Activated CD4-positive, alpha-beta T cell treated with anti-CD3 and anti-CD28 coated beads, Interleukin-2, amount 10 ng/mL, durations not matched to agents 7 days and 5 days (primary cell): ENCODE measurements at places on chromosomes 1 and 21. TPM values are rescaled to one million over a fixed set of nuclear protein-coding genes. Genes with fewer than 3 reads are reported as not detected.

Gene NBPF1
- 7.7 TPM for total RNA-seq

GRCh38 chr21:43372663-43373361 is 54.1 kb downstream of the SIK1 start:
- no peak overlapping the region for H3K4me3 ChIP-seq
- DNase-seq: no peak
- H3K4me1 ChIP-seq: no peaks in the 10 kb centered on the region
- H3K27me3 ChIP-seq: no peaks in the 10 kb centered on the region

DNA sequence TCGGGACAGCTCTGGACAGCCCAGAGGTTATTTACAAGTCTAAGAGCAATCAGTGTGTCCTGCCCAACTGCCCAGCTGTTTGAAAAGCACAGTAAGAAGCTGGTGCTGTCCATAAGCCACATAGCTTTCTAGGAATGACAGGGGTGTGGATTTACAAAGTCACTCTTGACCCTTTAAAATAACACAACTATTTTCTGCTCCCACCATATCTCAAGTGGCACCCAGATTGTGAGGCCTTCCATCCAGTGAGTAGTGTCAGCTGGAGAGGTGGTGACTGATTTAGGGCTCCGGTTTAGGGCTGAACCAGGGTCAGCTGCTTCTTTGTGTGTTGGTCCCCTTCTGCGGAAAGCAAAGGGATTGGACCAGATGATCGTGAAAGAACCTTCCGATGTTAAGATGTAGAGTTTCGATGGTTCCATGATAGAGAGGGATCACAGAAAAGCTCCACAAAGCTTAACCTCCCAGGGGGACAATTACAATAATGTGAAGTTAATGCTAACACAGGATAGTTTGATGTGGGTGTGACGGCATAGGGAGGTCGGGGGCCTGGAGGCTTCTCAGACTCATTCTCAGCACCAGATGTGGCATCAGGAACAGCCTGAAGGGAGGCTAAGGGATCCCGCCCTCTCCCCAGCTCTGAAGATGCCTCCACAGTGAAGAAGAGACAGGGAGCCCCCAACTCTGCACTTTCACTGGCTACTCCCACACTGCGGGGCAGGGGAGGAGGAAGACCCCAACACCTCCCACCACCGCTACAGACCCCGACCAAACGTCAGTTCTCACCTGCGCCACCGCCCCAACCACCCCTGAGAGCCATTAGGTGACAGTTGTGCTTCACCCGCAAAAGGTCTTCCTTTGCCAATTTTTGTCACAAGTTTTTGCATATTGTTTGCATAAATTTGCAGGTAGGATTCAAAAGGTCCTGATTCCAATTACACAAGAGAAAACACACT is 40.6 kb downstream of the LRRC3 start:
- H3K4me3 ChIP-seq: no peak overlapping the region
- DNase-seq: no peak
- peaks cover 2% of the 10 kb centered on the region for H3K4me1 ChIP-seq

- H3K4me3 ChIP-seq: no peak overlapping the region
- peaks cover 4% of the 10 kb centered on the region for H3K4me1 ChIP-seq
- H3K36me3 ChIP-seq: no peaks in the 10 kb centered on the region
- H3K27ac ChIP-seq: no peak overlapping the region
- H3K27me3 ChIP-seq: no peaks in the 10 kb centered on the region
- no peak for DNase-seq
Measured at GRCh38 chr1:51541313-51542050, 22.4 kb upstream of the EPS15 start.

DNA sequence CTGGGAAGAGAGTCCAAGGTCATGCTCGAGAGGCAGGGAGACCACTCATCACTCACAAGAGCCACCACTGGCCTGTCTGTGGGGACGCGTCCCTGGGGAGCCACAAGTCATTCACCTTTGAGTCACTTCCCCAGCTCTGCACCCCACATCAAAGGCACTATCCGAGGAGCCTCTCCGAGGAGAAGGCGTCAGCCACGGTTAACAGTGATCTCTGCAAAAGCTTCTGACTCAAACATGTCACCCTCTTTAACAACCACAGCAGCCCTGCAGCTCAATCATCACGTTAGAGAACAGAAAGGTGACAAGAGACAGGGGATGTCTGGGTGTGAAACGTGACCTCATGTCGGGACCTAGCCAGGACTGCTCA is 9.0 kb downstream of the LRRC47 start:
- peak overlapping the region; percentile 19 for H3K27ac ChIP-seq
- DNase-seq: no peak
- no peak overlapping the region for H3K4me3 ChIP-seq
- H3K36me3 ChIP-seq: peaks cover 23% of the 10 kb centered on the region

Gene KLHDC9
- total RNA-seq: not detected

DNA sequence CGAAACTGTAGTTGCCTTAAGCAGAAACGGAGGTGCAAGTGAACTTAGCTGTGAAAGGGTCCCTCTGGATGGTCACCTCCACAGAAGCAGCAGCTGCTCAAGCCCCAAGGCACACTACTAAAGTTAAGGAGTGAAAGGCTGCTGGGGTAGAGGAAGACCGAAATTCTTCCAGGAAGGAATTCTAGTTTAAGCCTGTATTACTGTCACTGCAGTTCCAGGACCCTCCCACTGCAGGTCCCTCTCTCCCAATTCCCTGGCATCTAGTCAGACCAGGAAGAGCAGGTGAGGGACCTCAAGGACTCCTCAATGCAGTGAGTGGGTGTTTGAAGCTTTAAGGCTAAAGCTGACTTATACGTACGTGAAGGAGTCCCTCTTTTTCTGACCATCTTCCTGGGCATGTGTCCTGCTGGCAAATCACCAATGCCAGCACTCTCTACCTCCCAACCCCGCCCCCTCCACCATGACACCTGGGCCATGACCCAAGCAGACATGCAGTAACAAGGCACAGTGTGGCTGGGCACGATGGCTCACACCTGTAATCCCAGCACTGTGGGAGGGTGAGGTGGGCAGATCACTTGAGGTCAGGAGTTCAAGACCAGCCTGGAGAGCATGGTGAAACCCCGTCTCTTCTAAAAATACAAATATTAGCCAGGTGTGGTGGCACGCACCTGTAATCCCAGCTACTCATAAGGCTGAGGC is 57.2 kb downstream of the TGFBR3 start:
- no peak overlapping the region for H3K4me3 ChIP-seq
- DNase-seq: no peak
- no peaks in the 10 kb centered on the region for H3K27me3 ChIP-seq
- no peak overlapping the region for H3K27ac ChIP-seq
- H3K36me3 ChIP-seq: peaks cover 3% of the 10 kb centered on the region

Gene OLIG2
- total RNA-seq: not detected

- H3K4me3 ChIP-seq: peak overlapping the region; percentile 54
- peak overlapping the region; percentile 91 for H3K27ac ChIP-seq
- no peak for DNase-seq
- no peaks in the 10 kb centered on the region for H3K27me3 ChIP-seq
- H3K36me3 ChIP-seq: peaks cover 83% of the 10 kb centered on the region
Measured at GRCh38 chr1:206575894-206576737, 36.1 kb downstream of the EIF2D start.

DNA sequence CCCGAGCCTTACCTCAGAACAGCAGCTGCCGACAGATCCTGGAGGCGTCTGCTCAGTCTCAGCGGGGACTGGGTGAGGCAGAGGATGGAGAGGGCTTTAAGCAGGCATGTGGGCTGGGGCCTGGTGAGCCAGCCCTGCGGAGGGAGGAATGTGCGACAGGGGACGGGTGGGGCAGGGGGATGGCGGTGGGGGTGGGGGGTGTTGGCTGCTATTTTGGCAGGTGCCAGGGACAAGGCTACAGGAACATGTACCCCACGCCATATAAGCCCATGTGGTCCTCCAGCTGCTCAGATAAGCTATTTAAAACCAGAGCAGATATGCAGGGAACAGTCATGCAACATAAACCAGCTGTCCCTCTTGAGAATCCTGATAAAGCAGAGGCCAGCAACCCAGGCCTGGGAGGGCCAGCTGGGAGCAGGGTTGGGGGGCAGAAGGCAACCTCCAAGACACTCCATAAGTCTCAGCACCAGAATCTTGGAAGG is at the start of gene TNNT2:
Gene TNNT2 (minus strand): TSS at position 70 of the 482 bp plus-strand sequence. CDS start 4,426 bp downstream, outside the sequence.
- DNase-seq: no peak
- no peaks in the 10 kb centered on the region for H3K36me3 ChIP-seq
- no peak within 1 kb of the TSS for H3K4me3 ChIP-seq
- no peaks in the 10 kb centered on the region for H3K4me1 ChIP-seq

GRCh38 chr1:169099561-169099960 is 6.9 kb upstream of the ATP1B1 start:
- no peak overlapping the region for H3K27ac ChIP-seq
- no peaks in the 10 kb centered on the region for H3K36me3 ChIP-seq
- H3K4me1 ChIP-seq: no peaks in the 10 kb centered on the region
- no peak for DNase-seq
- H3K4me3 ChIP-seq: no peak overlapping the region
- H3K27me3 ChIP-seq: peaks cover 8% of the 10 kb centered on the region

DNA sequence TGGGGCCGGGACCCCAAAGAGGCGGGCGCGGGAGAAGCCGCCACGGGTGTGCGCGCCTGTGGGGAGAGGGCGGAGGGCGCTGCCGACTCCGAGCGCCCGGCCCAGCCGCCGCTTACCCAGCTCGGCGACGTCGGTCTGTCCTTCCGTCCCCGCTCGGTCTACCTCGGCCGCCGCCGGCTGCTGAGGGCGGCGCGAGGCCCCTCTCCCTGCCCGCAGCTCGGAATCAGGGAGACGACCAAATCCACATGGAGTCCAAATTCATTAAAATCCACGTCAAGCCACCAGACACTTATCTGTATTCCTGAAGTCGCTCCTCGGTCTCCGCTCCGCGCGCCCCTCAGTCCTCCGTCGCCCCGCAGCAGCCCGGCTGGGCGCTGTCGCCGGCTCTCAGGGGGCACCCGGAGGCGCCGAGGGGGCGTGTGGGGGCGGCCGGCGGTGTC is 637 bp downstream of the PLXNA2 start:
- H3K4me1 ChIP-seq: peaks cover 14% of the 10 kb centered on the region
- H3K27ac ChIP-seq: no peak overlapping the region
- DNase-seq: no peak
- H3K36me3 ChIP-seq: no peaks in the 10 kb centered on the region

GRCh38 chr1:236078993-236079392 is 14.1 kb upstream of the NID1 start:
- H3K4me1 ChIP-seq: peaks cover 2% of the 10 kb centered on the region
- H3K4me3 ChIP-seq: no peak overlapping the region
- peaks cover 6% of the 10 kb centered on the region for H3K27me3 ChIP-seq
- no peak for DNase-seq
- no peaks in the 10 kb centered on the region for H3K36me3 ChIP-seq

Gene ZC3H11A
- 83.6 TPM for total RNA-seq

DNA sequence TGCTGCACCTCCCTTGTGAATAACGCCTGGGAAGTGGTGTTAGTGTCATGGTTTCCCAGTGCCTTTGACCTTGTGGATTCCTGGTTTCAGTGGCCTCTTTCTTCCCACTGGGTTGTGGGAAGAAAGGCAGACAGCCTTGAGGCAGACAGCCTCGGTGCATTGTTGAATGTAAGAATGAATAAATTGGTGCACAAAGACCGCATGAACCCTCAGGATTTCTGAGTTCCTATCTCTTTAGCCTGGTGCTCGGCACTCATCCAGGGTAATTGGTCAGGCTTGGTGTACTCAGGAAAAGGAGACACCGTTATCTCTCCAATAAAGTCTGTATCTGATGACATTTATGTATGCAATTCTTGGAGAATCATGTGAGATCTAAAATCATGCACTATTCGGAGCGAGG is 5.1 kb downstream of the ZNF362 start:
- H3K4me3 ChIP-seq: no peak overlapping the region
- no peak overlapping the region for H3K27ac ChIP-seq
- no peaks in the 10 kb centered on the region for H3K27me3 ChIP-seq
- peaks cover 7% of the 10 kb centered on the region for H3K36me3 ChIP-seq
- DNase-seq: no peak
- peaks cover 27% of the 10 kb centered on the region for H3K4me1 ChIP-seq

- H3K36me3 ChIP-seq: peaks cover 39% of the 10 kb centered on the region
- no peaks in the 10 kb centered on the region for H3K27me3 ChIP-seq
- H3K4me3 ChIP-seq: no peak overlapping the region
- DNase-seq: no peak
- no peak overlapping the region for H3K27ac ChIP-seq
- H3K4me1 ChIP-seq: peaks cover 20% of the 10 kb centered on the region
Measured at GRCh38 chr1:8419861-8420260, 101.9 kb downstream of the SLC45A1 start.

GRCh38 chr1:78468521-78468920 is 22.3 kb upstream of the PTGFR start:
- no peak for DNase-seq
- no peak overlapping the region for H3K4me3 ChIP-seq
- no peaks in the 10 kb centered on the region for H3K27me3 ChIP-seq

DNA sequence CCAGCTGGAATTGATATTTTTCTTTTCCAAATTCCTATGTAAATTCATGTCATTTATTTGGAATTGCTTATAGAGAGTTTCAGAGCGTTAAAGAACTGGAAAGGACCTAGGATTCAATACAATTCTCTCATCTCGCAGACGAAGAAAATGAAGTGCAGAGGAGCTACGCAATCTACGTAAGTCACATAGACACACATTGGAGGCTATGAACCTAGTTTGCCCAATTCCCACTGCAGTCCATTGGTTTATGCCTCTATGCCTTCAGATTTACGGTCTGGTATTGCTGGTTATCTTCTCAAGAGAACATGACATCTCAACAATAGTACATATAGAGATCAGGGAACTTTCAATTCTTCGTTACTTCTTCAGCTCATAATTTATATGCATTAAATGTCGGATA is 971 bp upstream of the RNF2 start:
- peak overlapping the region; percentile 79 for H3K4me3 ChIP-seq
- H3K27me3 ChIP-seq: peaks cover 5% of the 10 kb centered on the region
- peaks cover 33% of the 10 kb centered on the region for H3K4me1 ChIP-seq
- peak overlapping the region; percentile 88 for H3K27ac ChIP-seq

GRCh38 chr1:3872546-3872945 is 15.3 kb downstream of the DFFB start:
- no peak overlapping the region for H3K27ac ChIP-seq
- peaks cover 40% of the 10 kb centered on the region for H3K36me3 ChIP-seq
- no peak overlapping the region for H3K4me3 ChIP-seq
- H3K27me3 ChIP-seq: no peaks in the 10 kb centered on the region
- DNase-seq: no peak
- H3K4me1 ChIP-seq: no peaks in the 10 kb centered on the region

DNA sequence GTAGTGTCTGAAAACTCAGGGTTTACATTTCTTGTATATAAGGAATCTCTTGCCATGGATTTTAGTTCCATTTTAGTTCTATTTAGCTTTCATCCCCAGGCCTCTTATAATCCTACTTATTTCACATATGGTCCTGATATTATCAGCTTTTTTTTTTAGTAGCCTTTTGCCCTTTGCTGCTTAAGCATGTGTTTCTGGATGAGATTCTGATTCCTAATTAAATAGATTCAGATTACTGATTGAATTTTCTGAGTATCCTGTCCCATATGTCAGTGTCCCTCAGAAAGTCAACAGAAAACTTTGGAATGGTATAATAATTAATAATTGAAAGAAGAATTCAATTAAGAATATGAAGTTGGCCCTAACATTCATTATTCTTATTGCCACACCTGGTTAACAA is 134.7 kb upstream of the HOOK1 start:
- H3K27ac ChIP-seq: no peak overlapping the region
- no peaks in the 10 kb centered on the region for H3K27me3 ChIP-seq
- no peaks in the 10 kb centered on the region for H3K4me1 ChIP-seq
- no peaks in the 10 kb centered on the region for H3K36me3 ChIP-seq
- no peak for DNase-seq
- H3K4me3 ChIP-seq: no peak overlapping the region

GRCh38 chr21:17491716-17492414 is 21.0 kb upstream of the CXADR start:
- no peaks in the 10 kb centered on the region for H3K36me3 ChIP-seq
- H3K27me3 ChIP-seq: peaks cover 2% of the 10 kb centered on the region
- peaks cover 22% of the 10 kb centered on the region for H3K4me1 ChIP-seq
